ENCODE measurements at places on chromosomes 4 and X.

DNA sequence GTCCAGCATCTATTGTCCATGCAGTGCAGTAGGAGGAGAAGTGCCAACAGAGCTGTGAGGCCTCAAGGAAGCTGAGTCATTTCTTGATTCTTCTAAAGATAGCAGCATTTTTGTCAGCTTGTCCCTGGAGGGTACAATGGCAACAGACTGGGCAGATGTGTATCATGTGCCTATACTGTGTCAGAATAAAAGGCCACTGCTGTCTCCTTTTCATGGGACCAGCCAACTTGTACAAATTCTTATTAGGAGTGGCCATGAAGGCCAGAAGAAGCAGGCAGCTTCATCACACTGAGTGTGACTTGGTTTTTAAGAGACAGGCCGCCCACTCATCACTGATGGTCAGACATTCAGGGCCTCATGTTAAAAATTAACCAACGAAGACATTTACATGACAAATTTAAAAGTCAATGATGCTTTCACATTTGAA is 185.0 kb upstream of the FAM241A start:
- H3K4me1 ChIP-seq, result no peaks in the 10 kb centered on the region
- no peak overlapping the region for H3K27ac ChIP-seq
- H3K36me3 ChIP-seq, result no peaks in the 10 kb centered on the region
- H3K4me3 ChIP-seq, result no peak overlapping the region
- no peaks in the 10 kb centered on the region for H3K27me3 ChIP-seq
- no peak for DNase-seq

DNA sequence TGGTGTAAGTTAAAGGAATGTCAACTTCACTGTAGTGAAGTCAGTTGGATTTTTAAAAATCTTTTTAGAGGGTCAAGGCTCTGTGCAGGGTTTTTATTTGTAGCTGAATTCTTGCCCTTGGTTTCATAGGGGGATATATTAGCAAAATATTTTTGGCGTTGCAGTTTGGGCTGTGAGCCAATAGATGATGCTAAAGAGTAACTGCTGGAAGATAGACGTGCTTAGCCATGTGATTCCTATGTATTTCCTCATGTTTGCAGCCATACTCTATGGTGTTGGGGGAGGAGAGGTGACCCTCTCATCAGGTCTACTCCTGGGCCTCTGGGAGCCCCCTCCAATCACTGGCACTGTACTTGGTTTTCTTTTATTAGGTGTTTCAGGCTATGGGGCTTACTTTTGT is 246.7 kb upstream of the ARHGAP24 start:
- H3K4me1 ChIP-seq, result no peaks in the 10 kb centered on the region
- no peaks in the 10 kb centered on the region for H3K27me3 ChIP-seq
- H3K4me3 ChIP-seq, result no peak overlapping the region
- H3K36me3 ChIP-seq, result no peaks in the 10 kb centered on the region

- no peak for DNase-seq
- no peak overlapping the region for H3K27ac ChIP-seq
- H3K27me3 ChIP-seq, result no peaks in the 10 kb centered on the region
- H3K36me3 ChIP-seq, result no peaks in the 10 kb centered on the region
- H3K4me3 ChIP-seq, result no peak overlapping the region
Observed at GRCh38 chr4:151717314-151717713, 43.5 kb downstream of the GATB start.

DNA sequence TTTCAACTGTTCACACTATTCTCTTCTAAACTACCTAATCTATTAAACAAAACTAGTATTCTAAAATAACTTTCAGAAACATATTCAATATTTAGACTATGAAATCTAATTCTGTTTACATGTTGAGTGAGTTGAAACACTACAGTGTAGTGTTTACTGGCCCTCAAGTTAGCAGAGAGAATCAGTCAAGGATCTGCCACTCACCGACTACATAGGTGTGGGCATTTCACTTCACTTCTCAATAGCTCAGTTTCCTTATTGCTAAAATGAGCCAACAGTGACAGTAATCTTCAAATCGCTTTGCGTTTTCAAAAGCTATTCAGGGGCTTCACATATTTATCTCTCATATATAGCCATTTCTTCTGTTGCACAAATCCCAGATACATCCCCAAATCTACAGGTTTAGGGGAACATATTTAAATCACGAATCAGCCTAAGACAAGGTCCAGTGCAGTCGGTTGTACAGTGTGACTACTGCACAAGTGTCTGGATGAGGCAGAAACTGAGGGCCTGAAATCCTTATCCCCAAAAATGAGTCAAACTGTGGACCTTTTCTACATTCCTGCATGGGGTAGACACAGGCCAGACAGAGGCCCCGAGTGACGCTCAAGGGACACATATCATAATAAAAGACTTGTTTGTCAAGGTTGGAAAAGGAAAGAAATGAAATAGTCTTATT is 129.8 kb downstream of the PPP3CA start:
- H3K27me3 ChIP-seq, result no peaks in the 10 kb centered on the region
- H3K27ac ChIP-seq, result no peak overlapping the region
- peaks cover 5% of the 10 kb centered on the region for H3K4me1 ChIP-seq
- H3K36me3 ChIP-seq, result no peaks in the 10 kb centered on the region

- no peak overlapping the region for H3K27ac ChIP-seq
- H3K36me3 ChIP-seq, result peaks cover 81% of the 10 kb centered on the region
Observed at GRCh38 chrX:41347186-41347585, 13.2 kb downstream of the DDX3X start.

DNA sequence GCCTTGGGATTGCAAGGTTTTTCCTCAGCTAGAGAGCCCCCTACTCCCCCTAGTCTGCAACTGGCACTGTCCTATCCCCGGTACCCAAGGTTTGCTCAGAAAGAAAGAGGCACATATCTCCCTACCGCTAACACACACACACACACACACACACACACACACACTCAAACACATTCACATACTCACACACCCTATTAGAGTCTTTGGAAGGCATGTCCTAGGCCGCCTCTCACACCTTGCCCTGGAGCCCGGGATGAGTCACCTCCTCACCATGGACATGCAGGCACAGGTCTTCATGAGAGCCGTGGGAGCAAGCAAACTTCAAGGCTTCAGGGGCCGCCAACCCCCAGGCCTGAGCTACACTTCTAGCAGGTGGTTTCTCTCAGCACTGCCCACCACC is 49.2 kb downstream of the PJA1 start:
- H3K27ac ChIP-seq, result no peak overlapping the region
- no peaks in the 10 kb centered on the region for H3K27me3 ChIP-seq
- no peaks in the 10 kb centered on the region for H3K4me1 ChIP-seq
- H3K36me3 ChIP-seq, result no peaks in the 10 kb centered on the region
- no peak for DNase-seq

DNA sequence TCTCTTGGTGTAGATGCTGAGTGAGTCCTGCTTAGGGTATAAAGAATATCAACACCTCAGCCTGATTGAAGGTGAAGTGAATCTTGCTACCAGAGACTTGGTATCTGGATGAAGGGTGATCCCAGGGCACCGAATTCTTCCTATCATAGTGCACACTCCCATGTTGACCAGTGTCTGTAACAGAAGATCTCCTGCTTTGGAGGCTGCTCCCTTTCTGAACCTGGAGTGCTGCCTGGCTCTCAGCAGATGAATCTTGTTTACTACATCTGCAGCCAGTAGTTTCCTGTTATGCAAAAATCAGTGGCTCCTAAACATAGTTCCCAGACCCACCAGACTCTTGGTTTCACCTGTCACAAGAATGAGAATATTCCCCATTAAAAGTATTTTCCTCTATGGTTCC is 191.7 kb upstream of the GK2 start:
- H3K36me3 ChIP-seq, result no peaks in the 10 kb centered on the region
- no peaks in the 10 kb centered on the region for H3K4me1 ChIP-seq
- no peak overlapping the region for H3K27ac ChIP-seq
- H3K4me3 ChIP-seq, result no peak overlapping the region

DNA sequence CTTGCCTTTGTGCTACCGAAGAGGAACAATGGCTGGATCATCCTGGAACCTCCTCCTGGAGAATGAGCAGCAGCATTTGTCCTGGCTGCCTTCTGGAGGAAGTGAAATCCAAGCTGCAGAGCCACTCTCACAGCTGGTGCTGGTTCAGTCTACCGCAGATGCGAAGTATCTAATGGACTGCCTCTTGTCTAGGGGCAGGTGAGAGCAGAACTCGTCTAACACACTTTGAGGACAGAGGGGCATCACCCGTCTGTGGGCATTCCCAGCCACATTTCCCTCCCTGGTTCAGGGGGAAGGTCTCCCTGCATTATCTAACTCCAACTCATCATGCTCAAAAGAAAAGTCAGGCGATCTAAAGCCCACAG is 338.2 kb upstream of the GATB start:
- no peak for DNase-seq
- no peaks in the 10 kb centered on the region for H3K27me3 ChIP-seq
- no peaks in the 10 kb centered on the region for H3K36me3 ChIP-seq
- no peak overlapping the region for H3K27ac ChIP-seq
- H3K4me3 ChIP-seq, result no peak overlapping the region

GRCh38 chrX:418927-419729 is 32.4 kb upstream of the PPP2R3B start:
- no peaks in the 10 kb centered on the region for H3K27me3 ChIP-seq
- DNase-seq, result no peak
- H3K27ac ChIP-seq, result no peak overlapping the region
- no peaks in the 10 kb centered on the region for H3K36me3 ChIP-seq

- no peak overlapping the region for H3K4me3 ChIP-seq
- H3K27me3 ChIP-seq, result no peaks in the 10 kb centered on the region
- H3K4me1 ChIP-seq, result no peaks in the 10 kb centered on the region
Observed at GRCh38 chr4:154329268-154329868, 162.2 kb downstream of the DCHS2 start.

Measured in ascending aorta (tissue), 2 donors.